ENCODE measurements at places on chromosomes 7 and 10.

DNA sequence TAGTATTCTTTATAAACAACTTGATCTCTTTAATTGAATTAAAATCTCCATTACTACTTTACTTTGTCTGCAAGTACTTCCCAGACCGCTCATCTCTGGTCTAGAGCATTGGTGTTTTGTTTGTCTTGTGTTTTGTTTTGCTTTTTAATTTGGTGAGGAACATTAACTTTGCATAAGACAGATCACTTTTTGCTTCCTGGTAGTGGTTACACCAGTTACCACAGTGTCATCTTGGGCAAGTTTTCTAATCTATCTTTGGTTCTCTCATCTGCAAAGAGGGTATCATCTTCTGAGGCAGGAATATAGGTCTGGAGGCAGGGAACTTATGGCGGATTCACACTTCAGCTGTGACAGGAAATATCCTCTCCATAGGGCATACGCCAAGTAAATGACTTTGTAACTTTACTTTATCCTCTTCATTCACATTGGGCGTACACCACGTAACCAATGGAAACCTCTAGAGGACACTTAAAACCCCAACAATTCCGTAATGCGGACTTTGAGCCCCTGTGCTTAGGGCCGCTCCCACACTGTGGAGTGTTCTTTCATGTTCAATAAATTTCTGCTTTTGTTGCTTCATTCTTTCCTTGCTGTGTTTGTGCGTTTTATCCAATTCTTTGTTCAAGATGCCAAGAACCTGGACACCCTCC lies 83.2 kb upstream of the JAZF1 start:
- DNase-seq, result no peak

DNA sequence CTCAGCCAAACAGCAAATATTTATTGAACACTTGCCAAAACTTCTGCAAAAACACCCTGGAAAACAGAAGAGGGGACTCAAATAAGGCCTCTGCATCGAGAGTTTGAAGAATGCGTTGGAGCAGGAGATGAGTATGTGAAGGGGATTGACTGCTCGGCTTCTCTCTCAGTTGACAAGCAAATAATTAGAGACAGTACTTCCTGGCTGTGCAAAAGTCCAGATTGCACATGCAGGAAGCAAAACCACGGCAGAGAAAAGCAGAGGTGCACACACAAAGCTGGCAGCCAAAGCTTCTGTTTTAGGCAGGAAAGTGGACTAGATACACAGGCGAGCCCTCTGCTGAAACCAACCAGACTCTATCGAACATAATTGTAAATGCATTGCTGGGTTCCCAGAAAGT lies 343.6 kb upstream of the MGMT start:
- no peak for DNase-seq

DNA sequence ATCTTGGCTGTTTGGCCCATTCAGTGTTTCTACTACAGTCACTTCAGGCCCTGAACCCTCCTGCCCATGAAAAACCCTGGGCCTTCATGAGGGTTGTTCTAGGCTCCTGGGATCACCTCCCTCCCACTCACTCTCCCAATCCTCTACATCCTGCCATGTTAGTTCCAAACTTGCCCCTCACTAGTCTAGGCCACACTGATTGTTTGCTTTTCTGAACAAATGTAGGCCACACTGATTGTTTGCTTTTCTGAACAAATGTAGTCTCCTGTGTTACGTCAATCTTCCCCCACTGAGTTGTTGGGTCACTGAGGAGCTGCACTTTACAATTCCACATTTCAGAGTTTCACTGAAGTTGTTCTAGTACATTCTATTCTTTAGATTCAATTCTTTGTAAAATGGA lies 5.3 kb upstream of the ALDH18A1 start:
- no peak for DNase-seq

DNA sequence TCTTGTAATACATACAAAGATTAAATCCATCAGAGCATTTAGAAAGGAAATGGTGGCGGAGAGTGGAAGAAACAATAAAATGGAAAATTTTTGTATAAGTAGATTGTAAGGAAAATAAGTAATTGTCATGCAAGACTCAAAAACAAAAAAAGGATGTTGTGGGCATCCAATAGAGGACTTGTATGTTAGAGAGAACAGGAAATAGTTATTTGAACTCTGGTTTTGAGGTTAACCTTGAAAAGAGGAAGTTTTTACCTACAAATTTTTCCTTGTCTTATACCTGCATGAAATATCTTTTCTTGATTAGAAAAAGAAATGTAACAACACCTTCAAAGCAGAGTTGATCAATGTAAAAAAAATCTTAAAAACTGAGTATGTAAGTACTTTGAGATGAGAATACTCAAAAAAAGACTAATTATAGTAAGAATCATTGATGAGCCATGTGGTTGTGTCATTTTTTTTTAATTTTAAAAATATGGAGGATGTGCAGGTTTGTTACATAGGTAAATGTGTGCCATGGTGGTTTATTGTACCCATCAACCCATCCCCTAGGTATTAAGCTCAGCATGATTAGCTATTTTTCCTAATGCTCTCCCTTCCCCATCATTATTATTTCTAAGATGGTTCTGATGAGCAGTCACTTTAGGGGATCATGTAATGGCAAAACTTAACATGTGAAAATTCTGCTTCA lies 11.9 kb downstream of the TMEM106B start:
- no peak for DNase-seq

- no peak for DNase-seq
Measured at GRCh38 chr7:50673096-50673495, 107.9 kb upstream of the DDC start.

GRCh38 chr10:83983578-83984255 lies 155.6 kb upstream of the GHITM start:
- no peak for DNase-seq

DNA sequence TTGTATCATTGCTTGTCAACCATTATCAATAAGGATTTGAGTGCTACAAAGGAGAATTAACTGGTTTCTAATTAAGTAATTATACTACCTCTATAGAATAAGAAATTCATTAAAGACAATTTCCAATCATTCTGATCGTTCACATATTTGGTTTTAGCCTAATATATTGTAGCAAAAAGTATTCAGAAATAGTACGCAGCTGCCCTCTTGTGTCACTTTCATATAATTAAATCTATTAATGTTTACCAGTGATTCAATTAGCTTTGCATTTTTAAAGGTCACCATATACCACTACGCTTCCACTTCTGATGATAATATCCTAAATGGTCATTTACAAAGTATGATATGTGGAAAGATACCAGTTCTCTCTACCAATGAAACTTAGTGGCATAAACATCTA lies 128.3 kb downstream of the NEBL start:
- no peak for DNase-seq

- DNase-seq, result no peak
Measured at GRCh38 chr7:99631295-99632109, 14.8 kb downstream of the ZSCAN25 start.

GRCh38 chr10:98886686-98887085 lies 349.0 kb downstream of the HPSE2 start:
- DNase-seq, result no peak

- no peak for DNase-seq
Measured at GRCh38 chr7:77327932-77328628, 88.1 kb downstream of the GSAP start.

DNA sequence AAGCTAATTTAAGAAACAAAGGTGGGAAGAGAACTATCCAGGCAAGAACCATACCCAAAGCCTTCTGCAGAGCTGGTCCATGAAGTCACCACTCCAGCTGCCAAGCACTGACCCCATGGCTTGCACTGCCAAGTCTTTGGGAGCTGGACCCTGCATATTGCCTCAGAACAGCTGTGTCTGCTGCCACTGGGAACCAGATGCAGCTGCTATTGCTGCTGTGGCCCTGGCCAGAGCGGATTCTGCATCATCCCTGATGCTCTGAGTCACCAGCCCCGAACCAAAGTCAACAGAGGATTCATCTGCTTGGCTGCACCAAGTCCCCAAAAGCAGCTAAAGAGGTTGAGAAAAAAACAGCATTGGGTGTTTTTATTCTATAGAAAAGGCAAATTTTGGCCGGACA lies 39.2 kb upstream of the GSAP start:
- DNase-seq, result no peak

- no peak for DNase-seq
Measured at GRCh38 chr10:78628976-78629375, 439.8 kb upstream of the ZMIZ1 start.

DNA sequence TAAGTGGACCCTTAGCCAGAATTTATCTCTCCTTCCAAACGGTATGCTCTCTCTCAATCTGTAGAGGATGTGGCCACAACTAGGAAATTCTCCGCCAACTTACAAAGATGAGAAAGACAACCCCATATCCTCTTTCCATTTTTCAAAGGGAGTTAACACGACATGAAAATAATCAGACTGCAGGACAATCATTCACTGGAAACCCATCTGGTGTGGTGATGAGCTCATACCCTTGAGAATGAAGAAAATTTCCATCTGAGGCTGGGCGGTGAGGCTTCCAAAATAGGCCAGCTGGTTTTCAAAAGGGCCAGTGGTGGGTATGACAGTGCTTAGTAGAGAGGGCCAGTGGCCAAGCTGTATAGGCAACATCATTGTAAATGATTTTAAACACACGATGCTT lies 369.6 kb downstream of the FRMD4A start:
- DNase-seq, result no peak

GRCh38 chr10:116766837-116767634 lies 24.7 kb upstream of the HSPA12A start:
- no peak for DNase-seq

GRCh38 chr10:76453997-76454396 lies 1022.6 kb downstream of the LRMDA start:
- no peak for DNase-seq

- DNase-seq, result no peak
Measured at GRCh38 chr7:100369105-100369504, 4.2 kb upstream of the PILRA start.

- no peak for DNase-seq
Measured at GRCh38 chr7:112364388-112364787, 85.9 kb upstream of the IFRD1 start.

- DNase-seq, result no peak
Measured at GRCh38 chr10:98636921-98637329, 190.2 kb upstream of the HPS1 start.

- DNase-seq, result no peak
Measured at GRCh38 chr10:117214401-117214800, 17.1 kb downstream of the KCNK18 start.

DNA sequence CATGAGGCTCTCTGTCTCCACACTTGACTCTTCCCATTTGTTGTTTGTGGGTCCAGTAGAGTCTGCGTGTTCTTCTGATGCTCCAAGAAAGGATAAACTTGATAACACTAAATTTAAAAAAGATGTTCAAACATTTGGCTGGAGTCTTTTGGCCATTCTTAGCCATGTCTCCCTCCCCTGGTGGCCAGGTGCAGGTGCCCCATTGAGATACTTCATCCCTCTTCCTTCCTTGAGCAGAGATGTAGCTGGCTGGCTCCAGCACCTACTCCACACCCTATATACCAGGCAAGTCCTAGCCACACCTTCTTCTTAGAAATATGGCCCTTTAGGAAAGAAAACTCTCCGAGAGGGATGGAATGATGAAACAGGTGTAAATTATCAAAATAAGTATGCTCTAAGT lies 103.2 kb upstream of the GJD4 start:
- DNase-seq, result no peak

- no peak for DNase-seq
Measured at GRCh38 chr10:49458869-49459268, 63.0 kb upstream of the DRGX start.

DNA sequence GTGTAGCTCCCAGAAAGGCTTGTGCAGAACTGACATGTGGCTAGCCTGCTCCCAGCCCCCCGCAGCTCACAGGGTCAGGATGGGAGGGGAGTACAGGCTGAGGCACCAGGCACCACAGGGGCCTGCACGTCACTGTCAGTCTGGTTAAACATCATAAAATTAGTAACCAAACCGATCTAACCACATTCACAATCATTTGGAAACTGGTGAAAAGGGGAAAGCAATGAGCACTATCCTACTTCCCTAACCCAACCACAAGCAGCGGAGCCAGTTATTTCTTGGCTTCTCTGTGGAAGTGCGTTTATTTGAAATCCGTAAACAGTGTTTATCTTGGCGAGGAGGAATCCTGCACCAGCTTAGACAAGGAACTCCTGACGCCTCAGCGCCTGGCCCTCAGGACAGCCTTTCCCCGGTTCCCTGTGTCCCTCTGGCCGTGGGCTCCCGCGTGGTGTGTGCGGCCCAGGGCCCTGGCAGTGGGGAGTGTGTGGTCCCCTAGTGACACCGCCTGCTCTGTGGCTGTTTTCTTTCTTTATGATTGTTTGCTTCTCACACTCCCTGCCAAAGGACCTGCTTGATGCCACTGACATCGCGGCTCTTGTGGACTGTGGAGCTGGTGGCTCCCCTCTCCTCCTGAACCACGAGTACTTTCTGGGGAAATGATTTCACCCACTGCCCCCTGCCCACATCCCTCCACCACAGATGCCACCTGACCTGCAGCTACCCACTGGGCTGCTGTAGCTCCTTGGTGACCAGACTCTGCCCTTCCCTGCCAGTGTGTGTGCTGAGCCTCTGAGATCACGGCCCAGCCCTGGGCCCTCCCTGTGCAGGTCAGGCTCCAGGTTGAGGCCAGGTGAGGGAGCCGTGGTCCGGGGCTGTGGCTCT lies 38.0 kb downstream of the INPP5A start:
- DNase-seq, result no peak

- DNase-seq, result no peak
Measured at GRCh38 chr10:78473006-78473405, 439.3 kb downstream of the RPS24 start.

GRCh38 chr7:66236713-66237303 lies 31.7 kb downstream of the TPST1 start:
- no peak for DNase-seq

DNA sequence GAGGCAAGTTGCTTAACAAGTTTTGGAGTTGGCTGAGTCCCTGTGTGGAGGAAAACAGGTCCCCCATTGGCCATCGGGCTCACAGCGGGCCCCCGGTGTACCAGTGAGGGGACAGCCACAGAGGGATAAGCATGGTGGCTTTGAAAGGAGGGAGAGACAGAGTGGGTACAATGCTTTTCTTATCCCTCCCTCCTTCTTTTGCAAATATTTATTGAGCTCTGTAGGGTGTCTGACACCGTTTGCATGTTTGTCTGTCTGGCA lies 2.8 kb downstream of the HTRA1 start:
- no peak for DNase-seq

DNA sequence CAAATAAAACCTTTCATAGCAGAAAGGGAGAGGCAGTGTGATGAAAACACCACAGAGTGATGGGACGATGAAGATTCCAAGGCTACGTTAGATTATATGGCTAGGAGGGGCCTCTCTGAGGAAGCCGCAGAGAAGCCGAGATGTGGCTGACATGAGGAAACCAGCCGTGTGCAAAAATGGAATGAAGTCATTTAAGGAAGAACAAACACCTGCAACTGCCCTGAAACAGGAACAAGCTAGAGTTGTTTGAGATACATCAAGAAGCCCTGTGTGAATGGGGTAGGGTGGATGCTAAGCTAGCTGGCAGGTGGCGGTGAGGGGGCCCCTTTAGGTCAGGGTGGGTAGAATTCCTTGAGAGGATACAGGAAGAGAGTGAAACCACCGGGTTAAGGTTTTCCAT lies 129.5 kb downstream of the KLF6 start:
- no peak for DNase-seq

GRCh38 chr10:29041616-29042015 lies 247.3 kb upstream of the LYZL1 start:
- no peak for DNase-seq

- no peak for DNase-seq
Measured at GRCh38 chr7:11317766-11318165, 344.1 kb downstream of the PHF14 start.

Measured in NCI-H1092 treated with DMSO at 0.1 percent for 48 hours (cell line).